ENCODE measurements at places on chromosomes 13 and 19.
A peak's percentile ranks its signal among the peaks of the same experiment; 100 is the strongest.

DNA sequence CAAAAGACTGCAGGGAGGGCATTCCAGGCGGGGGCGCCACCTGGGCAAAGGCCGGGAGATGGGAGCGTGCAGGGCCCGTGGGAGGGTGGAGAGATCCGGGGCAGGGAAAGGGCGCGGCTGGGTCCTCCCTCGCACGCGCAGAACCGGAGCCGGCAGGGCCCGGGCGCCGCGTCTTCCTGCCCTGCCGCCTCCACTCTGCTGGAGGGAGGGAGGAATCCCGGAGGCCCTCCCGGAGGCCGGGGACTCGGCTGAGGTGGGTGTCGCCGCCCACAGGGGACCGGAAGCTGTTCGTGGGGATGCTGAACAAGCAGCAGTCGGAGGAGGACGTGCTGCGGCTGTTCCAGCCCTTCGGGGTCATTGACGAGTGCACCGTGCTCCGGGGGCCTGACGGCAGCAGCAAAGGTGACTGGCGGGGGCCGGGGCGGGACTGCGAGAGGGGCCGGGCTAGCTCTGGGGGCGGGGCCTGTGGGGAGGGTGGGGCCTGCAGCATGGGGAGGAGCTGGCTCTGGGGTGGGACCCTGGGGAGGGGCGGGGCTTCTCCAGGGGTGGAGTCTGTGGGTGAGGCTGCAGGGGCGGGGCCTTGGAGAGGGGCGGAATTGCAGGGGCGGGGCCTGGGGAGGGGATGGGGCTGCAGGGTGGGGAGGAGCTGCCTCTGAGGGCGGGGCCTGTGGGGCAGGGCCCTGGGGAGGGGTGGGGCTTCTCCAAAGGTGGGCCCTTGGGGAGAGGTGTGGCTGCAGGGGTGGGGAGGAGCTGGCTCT, 51.3 kb downstream of the CELF5 start:
- peak; percentile 40 for DNase-seq

GRCh38 chr19:35915443-35915842, 7.3 kb upstream of the TYROBP start:
- no peak for DNase-seq

DNA sequence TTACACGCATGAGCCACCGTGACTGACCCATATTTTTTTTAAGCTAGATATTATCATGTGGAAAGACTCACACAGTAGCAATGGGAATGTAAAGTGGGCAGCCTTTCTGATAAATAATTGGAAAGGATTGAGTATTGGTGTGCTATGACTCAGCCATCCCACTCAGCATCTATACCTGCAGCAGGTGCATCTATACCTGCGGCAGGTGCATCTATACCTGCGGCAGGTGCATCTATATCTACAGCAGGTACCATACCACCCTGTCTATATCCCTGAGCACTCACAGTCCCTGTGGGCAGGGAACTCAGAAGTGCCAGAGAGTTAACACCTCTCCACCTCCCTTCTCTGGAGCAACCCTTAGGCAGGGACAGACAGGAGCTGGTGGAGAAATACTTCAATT, 5.2 kb upstream of the LRRC8E start:
- DNase-seq: no peak

DNA sequence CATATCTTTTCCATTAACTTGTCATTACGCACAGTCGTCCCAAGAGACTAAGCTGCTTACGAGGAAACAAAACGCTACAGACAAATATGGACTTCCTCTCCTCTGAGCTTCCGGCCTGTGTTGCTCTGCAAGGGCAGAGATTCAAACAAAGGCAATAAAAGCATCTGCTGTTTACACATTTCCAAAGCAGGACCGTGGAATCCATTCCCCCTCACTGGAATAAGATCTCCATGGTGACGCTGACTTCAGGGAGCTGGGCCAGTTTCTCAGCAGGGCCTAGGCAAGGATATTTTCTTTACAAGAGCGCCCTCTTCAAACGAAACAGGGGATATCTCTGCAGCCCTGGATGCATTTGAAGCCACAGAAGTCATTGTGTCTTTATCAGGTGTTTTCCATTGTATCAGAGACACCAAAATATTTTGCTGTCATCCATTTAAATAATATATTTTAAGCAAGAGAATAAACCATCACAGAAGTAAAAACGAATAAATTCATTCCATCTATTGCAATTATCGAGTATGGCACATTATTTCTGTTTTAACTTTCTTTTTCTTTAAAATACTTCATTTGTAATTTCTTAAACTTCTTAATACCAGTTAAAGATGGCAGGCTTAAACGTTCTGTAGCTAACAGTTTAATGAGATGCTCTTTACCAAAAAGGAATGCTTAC, 177.5 kb downstream of the DCLK1 start:
- peak; percentile 87 for DNase-seq

- no peak for DNase-seq
These were observed 11.3 kb downstream of the RFX2 start for GRCh38 chr19:6099033-6099432.

DNA sequence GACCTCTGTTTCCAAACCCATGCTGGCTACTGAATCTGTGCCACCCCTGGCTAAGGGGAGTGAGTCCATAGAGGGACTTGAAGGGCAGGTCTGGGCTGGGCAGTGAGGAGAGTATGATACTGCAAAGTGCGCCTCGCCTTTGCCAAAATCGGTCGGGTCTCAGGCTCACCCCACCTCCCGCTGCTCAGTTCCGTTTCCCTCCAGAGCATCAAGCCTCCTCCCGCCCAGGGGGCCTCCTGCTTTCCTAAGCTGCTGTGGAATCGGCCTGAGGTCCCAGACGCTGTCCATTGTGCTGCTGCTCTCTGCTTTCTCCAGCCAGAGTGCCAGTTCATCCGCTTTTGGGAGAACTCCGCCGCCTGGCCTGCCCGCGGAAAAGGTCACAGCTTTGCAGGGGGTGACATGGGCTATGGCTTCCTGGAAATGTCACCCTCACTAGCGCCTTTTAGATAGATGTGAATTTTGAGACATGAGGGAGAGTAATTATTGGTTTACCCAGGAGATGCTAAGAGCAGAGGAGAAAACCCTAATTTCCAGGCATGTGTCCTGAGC, 1418.4 kb downstream of the UQCRFS1 start:
- DNase-seq: peak; percentile 19

GRCh38 chr13:26247011-26247410, 6.9 kb upstream of the CDK8 start:
- DNase-seq: no peak

DNA sequence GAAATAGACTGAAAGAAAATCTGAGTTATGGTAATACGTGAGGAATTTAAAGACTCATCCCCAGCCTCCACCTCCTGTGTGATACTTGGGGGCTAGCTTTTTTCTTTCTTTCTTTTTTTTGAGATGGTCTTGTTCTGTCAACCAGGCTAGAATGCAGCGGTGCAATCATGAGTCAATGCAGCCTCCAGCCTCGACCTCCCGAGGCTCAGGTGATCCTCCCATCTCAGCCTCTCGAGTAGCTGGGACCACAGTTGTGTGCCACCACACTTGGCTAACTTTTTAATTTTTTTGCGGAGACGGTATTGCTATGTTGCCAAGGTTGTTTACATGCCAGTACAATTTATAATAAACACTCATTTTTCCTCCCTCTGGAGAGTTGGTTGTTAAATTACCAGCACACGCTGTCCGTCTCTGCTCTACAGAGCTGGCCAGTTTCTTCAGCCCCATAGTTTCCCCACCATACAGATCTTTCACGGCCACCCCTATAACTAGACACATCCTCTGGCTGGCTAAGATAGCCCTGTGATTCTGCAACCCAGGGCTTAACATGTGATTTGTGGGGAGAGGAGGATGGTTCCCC, 4.8 kb downstream of the TNFSF9 start:
- no peak for DNase-seq

DNA sequence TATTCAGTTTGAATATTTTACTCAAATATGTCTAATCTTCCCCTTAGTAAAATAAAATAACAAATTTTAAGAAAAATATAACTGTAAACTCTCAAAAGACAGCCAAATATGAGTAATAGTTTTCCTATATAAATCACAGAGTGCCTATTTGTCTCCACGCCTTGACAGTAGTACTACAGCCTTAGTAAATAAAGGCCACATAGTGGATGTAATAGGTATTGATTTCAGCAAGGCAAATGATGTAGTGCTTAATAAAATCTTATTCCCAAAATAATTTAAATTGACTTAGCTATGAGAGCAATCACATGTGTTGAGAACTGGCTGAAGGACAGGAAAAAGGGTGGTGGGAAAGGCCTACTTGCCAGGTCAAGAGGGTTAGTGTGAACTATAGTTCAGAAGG, 747.2 kb downstream of the OLFM4 start:
- DNase-seq: no peak

DNA sequence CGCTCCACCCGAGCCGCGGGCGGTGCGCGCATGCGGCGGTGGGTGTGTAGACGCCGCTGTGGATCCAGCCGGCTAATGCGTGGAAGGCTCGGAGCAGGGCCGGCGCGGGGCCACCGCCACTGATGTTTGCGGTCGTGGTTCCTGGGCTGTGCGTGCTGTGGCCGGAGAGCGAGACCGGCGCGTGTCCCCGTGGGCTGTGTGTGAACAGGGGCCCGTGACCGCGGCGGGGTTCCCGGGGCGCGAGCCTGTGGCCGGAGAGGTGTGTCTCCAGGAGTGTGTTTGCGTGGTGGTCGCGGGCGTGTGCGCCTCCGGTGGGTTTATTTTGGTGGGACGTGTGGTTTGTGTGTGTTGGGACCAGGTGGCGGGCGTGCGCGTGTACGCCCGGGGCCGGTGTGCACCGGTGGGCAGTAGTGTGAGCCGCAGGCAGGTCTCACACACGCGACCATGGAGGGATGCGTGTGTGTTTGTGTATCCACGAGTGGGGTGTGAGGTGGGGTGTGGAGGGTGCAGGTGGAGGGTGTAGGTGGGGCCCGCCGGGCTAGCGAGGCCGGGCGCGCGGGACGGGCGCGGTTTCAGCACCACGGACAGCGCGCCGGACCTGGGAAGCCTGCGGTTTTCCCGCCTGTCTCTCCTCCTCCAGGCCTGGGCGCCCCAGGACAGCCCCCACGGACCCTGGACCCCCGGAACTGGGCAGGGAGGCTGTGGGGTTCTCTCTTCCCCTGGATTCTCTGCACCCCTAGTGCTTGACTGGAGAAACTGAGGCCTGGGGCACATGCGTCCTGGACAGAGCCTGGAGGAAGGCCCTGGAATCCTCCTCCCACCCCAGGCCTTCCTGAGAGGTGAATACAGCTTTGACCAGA, 1.6 kb downstream of the HCN2 start:
- DNase-seq: no peak
